ENCODE measurements at places on chromosomes 3 and 15.

DNA sequence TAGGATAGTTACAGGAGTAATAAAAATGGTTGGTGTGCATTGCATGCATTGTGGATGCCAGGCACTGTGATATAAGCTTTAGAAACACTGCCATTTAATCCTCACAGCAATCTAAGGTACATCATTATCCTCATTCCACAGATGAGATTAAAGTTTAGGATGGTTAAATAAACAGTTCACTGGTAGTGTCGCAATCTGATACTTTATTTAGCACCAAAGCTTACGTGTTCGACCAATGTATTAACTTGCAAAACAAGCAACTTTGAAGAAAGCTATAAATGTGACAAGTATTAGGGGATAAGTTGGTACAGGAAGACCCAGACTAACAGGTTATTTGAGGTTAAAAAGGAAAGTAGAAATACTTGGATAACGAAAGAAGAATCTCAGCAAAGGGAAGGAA lies 150.5 kb upstream of the ZNF385D start:
- no peak for DNase-seq

DNA sequence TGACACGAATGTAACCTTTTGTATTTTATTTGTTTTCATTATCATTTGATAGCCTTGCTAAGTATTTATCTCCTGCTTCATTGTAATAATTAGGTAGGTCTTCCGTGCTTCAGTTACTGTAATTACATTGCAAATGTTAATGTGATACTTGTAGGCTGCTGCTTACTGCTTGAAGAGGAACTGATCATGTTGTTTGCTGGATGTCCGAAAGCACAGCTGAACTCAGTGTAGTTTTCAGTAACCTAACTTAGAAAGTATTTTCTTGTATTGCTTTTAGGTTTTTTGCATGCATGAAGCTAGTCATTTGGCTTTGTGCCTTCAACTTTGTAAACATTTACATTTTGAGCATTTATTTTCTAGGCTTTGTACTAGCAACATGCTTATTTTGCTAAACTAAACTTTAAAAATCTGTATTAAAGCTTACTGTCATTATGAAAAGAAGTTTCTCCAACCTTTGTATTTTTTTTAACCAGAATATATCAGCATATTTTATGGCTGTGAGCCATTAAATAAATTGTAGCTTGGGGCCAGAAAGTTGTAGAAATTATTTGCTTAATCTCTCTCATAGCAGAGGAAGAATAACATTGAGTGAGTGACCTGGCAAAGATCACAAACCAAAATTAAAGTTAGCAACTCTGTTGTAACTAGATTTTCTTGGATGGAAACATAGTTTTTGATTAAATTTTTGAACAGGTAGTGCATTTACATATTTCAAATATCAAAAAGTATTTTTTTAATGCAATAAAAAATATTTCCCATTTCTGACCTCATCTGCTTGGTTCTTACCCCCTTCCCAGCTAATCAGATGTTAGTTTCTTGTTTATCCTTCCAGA lies 30.7 kb downstream of the SACM1L start:
- no peak for DNase-seq

- no peak for DNase-seq
These were observed 87.3 kb downstream of the MBNL1 start for GRCh38 chr3:152355744-152356665.

DNA sequence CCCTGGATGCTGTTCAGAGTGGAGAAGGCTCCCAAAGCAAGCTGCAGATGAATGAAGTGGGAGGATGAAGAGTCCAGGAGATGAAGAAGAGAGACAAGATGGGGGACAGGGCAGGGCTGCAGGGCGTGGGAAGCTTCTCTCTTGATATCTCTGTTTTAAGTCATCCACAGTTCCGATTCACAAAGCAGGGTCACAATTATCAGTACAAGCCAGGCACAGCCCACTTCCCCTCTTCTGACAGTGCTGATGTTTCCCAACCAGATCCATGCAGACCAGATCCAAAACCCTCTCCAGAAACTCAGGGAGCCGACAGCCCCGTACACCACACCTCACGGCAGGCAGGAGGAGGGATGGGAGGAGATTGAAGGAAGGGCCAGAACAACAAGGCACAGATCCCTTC lies 31.1 kb downstream of the NTRK3 start:
- no peak for DNase-seq

- no peak for DNase-seq
These were observed 223.0 kb upstream of the LYSMD4 start for GRCh38 chr15:99956022-99956775.

- no peak for DNase-seq
These were observed 129.8 kb downstream of the DLG1 start for GRCh38 chr3:197168606-197169005.

- no peak for DNase-seq
These were observed 21.3 kb downstream of the GRK7 start for GRCh38 chr3:141784531-141784930.
